ENCODE measurements at places on chromosomes 2 and 18.

GRCh38 chr18:41967680-41968079 is 12.6 kb downstream of the PIK3C3 start:
- DNase-seq = no peak

- no peak for DNase-seq
Observed at GRCh38 chr2:127573771-127574170, 38.3 kb downstream of the MYO7B start.

DNA sequence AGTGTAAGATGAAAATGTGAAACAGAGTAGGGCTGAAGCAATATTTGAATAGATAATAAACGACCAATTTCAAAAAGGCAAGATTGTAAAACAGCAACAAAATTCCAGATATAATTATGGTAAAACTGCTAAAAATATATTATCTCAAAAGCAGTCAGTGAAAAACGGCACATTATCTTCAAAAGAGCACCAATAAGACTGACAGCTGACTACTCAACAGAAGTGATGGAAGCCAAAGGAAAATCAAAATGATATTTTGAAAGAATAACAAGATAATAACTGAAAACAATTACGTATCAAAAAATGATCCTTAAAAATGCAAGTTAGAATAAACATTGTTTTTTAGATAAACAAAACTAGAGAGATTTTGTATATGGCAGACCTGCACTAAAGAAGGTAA is 920.6 kb upstream of the FAM98A start:
- no peak for DNase-seq

DNA sequence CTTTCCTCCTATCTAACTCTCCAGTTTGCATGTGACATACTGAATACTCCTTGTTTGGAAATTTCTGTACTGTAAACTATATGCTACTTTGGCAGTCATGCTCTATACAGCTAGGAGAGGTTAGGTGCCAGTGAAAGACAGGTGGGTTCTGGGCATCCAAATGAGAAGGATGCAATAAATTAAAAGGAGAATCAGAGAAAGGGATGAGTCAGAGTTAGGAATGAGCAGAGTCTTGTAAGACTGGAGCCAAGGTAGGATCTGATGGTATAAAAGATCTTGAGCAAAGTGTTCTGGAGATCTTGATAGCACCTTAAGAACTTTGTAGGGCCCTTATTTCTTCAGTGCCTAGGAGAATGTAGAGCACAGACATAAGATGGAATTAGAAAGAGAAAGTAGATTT is 58.7 kb upstream of the STAM2 start:
- no peak for DNase-seq

GRCh38 chr18:43526426-43527145 is 249.3 kb upstream of the SYT4 start:
- no peak for DNase-seq

- DNase-seq = no peak
Observed at GRCh38 chr2:237533668-237534161, 32.7 kb upstream of the PRLH start.

DNA sequence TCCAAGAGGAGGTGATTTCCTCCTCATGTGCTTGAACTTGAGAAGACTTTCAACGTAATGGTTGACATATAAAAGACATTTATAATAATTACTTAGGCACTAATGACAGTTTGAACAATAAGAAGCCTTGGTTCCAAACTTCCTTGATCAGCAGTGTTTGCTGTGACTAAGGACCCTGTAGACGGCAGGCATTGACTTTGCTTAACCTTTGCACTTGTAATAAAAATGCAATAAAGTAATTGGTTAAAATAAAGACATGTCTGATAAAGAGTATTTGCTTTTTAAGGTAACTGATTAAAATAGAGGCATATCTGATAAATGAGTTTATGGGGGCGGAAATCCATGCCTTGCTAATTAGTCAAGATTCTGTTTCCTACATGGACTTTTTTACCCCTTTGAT is 82.2 kb upstream of the ST8SIA3 start:
- DNase-seq = no peak

DNA sequence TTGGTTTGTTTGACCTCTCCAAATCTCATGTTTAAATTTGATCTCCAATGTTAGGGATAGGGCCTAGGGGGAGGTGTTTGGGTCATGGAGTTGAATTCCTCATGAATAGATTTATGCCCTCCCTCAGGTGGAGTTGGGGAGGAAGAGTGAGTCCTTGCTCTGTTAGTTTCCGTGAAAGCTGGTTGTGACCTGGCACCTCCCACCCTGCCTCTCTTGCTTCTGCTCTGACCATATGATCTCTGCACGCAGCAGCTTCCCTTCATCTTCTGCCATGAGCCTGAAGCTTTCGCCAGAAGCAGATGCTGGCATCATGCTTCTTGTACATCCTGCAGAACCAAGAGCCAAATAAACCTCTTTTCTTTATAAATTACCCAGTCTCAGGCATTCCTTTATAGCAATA is 231.6 kb upstream of the ERBB4 start:
- no peak for DNase-seq

GRCh38 chr2:56239437-56239836 is 55.6 kb downstream of the CCDC85A start:
- DNase-seq = no peak

GRCh38 chr2:240440704-240441320 is 5.3 kb downstream of the GPC1 start:
- DNase-seq = no peak

DNA sequence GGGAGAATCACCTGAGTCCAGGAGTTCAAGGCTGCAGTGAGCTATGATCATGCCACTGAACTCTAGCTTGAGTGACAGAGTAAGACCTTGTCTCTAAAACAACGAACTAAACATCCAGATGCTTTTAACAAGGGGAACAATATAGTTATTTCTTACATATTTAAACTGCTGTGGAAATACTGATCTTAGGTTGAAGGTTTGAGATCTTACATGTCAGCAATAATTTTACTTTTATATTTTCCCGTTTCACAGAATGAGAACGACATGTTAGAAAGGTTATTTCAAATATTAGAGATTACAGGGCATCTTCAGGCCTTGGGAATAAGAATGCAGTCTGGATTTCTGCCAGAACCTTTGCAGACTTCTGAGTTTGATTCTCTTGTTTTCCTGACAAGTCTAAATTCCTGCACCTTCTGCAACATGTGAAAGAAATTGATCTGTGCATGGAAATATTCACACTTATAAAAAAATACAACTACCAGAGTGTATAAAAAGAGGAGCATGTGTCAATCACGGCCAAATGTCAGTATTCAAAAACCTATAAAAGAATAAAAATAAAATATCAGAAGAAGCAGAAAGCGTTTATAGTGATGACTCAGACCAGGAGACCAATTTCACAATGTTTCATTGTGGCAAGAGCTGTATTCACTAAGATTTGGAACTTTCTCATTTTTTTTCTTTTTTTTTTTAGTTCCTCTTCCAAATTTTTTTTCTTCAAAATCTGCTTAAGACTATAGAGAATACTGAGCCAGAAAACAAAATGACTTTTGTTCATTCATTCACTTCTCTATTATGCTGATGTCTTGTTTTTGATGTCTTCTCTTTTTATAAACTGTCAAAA is 29.6 kb downstream of the COLEC12 start:
- no peak for DNase-seq

DNA sequence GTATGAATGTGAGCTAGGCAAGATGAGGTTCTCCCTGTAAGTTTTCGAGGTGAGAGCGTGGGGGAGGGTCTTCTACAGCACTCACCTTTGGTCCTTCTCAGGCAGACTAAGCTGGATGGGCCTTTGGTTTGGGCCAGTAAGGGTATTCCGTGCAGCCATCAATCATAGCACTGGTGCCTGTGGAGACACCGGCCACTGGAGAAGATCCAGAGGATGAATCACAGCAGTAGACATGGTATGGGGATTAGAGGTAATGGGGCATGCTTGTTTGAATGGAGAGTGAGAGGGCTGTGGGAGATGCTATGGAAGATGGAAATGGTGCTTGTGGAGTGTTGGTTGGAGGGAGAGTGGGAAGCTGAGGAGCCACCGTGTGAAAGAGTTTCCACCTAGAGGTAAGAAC is 16.1 kb downstream of the MAPRE3 start:
- DNase-seq = no peak

GRCh38 chr2:184551626-184552025 is 46.7 kb upstream of the ZNF804A start:
- DNase-seq = no peak

- DNase-seq = no peak
Observed at GRCh38 chr2:43065871-43066270, 160.5 kb downstream of the ZFP36L2 start.

DNA sequence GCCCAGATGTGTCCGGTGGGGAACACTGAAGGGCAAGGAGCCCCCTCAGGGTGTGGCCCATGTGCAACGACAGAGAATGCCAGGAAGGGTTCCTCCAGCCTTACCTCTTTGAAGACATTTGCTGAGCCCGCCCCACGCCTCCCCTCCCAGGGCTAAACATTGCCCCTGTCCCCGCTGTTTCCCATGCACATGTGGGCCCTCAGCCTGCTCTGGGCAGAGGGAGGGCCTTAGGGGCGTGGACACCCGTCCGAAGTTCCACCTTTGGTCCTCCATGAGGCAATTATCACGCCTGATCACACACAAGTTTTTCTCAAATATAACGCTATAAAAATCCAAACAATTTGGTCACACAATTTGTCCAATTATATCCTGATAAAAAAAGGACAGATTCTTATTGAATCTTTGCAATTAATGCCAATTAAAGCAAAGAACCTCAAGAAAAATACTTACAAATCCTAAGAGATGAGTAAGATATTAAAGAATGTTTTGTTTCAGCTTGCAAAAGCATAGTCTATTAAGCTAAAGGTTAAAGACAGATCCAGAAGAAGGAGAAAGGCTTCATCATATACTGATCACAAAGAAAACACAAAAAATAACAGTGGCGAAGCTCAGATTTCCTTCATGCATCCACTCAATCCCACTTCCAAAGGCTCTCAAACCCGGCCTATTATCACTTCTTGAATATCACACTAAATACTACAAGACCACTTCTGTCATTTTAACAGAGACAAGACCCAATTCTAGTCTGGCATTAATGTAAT is 55.2 kb upstream of the LDLRAD4 start:
- DNase-seq = no peak

DNA sequence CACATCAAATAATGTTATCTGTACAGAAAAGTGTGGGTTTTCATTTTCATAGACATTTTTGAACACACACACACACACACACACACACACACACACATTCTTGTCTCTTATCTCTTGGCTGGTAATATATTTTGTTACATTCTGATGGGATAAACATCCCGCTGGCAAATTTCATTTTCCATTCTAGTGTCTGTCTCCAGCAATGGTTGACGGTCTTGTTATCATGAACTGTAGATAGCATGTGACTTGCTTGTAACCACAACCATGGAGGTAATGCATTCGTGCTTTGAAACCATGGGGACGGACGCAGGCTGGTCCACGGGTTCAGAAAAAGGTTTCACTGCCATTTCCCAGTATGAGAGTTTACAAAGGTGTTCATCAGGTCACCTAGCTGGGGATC is 156.4 kb downstream of the PPP1R1C start:
- no peak for DNase-seq

- no peak for DNase-seq
Observed at GRCh38 chr2:24643051-24643450, 150.1 kb downstream of the PTRHD1 start.

- DNase-seq = no peak
Observed at GRCh38 chr2:188050726-188051125, 240.9 kb upstream of the GULP1 start.

DNA sequence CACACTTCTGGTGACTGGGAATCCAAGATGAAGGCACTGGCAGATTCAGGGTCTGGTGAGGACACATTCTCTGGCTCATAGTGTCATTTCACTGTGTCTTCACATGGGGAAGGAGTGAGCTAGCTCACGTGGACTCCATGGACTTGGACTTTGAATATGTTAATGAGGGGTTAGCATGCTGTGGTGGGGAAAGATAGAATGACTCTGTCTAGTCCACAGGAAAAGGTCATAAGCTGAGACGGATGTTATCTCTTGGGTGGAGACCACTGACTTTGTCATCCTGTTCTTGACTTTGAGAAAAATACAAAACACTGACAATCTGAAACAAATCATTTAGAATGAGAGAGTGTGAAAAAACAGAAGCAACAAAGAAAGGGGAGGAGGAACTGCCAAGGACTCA is 145.9 kb downstream of the PIK3C3 start:
- no peak for DNase-seq

GRCh38 chr2:145108361-145108778 is 588.5 kb upstream of the ZEB2 start:
- DNase-seq = no peak

DNA sequence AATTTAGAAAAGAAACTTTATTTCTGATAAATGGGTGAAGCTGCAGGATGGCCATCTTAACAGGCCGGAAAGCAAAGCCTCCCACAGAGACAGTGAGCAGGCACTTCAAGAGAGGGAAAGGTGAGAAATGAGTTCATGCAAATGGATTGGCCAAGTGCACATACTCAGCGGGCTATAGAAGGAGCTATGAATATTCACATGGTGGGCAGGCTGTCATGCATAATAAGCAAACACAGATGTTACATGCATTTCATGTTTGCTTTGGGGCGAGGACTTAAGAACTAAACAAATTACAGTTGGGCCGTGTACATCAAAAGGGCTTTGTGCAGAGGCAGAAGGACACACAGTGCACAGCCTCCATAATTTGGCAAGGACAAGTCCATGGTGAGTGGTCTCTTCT is 69.8 kb upstream of the MAL start:
- DNase-seq = no peak

DNA sequence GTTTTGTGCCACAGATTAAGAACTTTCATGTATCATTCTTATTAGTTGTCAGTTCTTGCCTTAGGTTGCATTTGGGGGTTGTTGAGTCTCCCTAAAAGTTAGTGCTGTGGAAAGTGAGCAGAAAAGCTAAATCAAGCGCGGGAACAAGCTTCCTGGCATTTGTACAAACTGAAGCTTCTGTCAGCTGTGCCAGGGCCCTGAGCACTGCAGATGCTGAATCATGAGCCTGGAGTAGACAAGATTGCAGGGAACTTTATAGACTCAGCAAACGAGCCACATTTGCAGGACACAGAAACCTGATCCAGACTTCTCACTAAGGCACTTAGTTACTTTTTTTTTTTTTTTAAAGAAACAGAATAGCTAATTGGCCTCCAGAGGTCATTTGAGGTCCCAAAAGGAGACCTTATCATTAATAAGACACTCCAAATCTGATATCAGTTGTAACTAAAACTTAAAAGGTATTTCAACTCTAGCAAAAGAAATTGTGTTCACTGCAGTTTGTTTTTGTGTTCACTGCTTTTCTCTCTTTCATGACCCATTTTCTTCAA is 88.7 kb downstream of the ADAM23 start:
- no peak for DNase-seq

DNA sequence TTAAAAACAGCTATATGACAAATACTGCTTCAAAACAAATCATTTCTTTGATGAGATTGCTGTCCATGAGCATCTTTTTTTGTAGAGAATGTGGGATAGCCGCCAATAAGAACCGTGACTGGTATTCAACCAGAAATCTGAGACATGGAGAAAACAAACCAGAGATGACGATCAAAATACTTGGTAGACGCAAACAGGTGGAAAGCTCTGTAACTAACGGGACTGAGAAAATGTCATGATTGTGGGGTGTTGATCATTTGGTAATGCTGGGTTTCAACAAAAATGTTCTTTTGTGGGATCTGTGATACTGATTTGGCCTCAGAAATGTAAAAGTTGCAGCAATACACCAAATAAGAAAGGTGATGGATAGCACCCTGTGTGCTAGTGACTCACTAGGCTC is 364.8 kb downstream of the NYAP2 start:
- no peak for DNase-seq

GRCh38 chr2:199019898-199020507 is 437.7 kb downstream of the SATB2 start:
- DNase-seq = no peak
